ENCODE measurements at places on chromosomes 1 and 21.

- DNase-seq, result no peak
Measured at GRCh38 chr1:39335216-39335615, 130.7 kb downstream of the MACF1 start.

- no peak for DNase-seq
Measured at GRCh38 chr1:228794173-228794572, 58.9 kb downstream of the RHOU start.

GRCh38 chr1:201181726-201182125 lies 8.9 kb upstream of the IGFN1 start:
- DNase-seq, result no peak

GRCh38 chr1:202165267-202165941 lies 5.0 kb upstream of the PTPN7 start:
- DNase-seq, result peak; percentile 18

GRCh38 chr1:54754486-54755285 lies 9.6 kb downstream of the PARS2 start:
- DNase-seq, result no peak

DNA sequence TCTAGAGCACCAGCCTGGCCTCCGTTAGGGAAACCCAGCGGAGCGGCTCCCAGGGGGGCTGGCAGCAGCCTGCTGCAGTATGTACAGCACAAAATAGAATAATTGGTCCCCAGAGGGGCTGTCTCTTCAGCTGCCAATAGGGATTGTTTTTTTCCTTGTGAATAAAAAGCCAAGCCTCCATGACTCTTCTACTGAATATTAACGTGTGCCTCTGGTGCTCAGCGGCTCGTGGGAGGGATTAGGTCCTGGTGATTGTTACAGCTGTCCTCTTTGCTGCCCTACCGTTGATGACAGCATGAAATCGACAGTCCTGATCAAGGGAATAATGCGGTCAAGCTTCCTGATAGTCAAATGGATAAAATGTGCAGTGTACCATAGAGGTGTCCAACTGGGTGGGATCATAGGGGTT lies 190.7 kb upstream of the RUNX1 start:
- DNase-seq, result no peak

GRCh38 chr21:44317241-44317782 lies 17.5 kb downstream of the PFKL start:
- DNase-seq, result no peak

GRCh38 chr1:41006942-41007865 lies 14.3 kb downstream of the SLFNL1 start:
- DNase-seq, result no peak

DNA sequence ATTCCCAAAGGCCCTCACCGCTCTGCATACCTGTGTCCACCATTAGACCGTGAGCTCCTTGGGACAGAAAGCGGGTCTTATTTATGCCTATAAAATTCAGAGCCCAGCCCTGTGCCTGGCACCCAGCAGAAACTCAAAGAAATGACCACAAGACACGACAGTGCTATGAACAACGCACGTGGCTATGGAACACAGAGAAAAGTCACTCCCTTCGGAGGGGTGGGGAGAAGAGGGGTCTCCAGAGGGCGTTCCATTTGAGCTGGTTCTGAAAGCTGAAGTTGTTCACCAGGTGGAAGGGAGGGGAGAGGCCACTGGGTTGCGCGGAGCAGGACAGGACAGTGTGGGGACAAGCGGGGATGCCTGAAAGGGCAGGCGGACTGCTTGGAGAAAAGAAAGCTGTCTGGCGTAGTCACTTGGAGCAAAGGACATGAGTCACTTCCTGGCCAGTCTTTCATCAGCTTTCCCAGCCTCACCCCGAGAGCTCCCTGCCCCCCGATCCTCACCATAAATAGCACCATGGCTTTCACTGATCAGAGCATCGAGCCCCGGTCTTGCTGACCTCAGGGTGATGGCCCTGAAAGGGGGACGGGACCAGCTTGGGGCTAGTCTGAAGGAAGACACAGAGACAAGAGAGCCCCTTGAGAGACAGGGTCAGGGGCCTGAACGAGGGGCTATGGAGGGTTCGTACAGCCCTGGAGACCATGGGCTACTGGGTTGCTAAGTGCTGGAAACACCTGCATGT lies 28.5 kb downstream of the ECE1 start:
- DNase-seq, result no peak

DNA sequence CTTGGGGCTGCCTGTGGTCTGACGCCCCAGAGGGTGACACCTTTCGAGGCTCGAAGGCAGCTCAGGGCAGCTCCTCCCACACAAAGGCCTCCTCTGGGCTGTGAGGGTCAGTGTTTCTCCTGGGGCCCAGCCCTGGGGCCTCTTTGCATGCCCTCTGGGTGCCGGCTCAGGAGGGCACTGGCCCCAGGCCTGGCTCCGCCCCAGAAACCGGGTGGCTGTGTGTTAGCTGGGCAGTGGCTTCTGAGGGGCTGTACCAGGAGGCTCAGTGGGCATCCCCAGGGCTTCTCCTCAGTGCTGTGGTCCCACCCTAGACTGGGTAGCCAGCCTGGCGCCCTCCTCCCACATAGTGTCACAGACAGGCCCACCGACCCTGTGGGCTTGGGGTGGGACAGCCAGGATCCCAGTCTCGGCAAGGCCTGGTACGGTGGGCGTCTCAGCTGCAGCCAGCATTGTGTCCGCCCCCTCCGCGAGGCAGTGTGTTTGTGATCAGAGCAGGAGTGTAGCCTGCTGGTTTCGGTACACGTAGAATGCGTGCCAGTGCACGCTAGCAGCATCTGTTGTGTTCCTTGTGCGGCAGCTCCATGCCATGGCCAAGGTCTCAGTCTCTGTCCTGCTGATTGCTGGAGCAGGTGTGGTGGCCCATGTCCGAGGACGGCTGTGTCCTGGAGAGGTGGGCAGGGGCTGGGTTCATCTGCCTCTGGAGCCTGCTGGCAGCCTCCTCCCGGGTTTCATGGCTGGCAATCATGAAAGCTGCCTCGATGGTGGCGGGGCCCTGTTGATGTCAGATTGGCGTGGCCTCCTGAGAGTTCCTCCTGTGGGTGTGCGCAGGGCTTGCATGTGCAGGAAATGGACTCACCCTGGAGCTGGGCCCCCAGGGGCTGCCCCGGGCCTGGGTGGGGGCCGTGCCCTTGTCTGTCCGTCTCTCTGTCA lies 28.0 kb downstream of the RRP1 start:
- no peak for DNase-seq

- DNase-seq, result no peak
Measured at GRCh38 chr1:32991386-32991785, 26.8 kb upstream of the RNF19B start.

- DNase-seq, result no peak
Measured at GRCh38 chr1:154871374-154871773, 1.3 kb upstream of the KCNN3 start.

- DNase-seq, result no peak
Measured at GRCh38 chr21:45317398-45318145, 29.9 kb upstream of the POFUT2 start.

GRCh38 chr1:113765306-113766230 lies 6.3 kb upstream of the PHTF1 start:
- no peak for DNase-seq

- no peak for DNase-seq
Measured at GRCh38 chr21:38843806-38844503, 38.2 kb downstream of the ETS2 start.

DNA sequence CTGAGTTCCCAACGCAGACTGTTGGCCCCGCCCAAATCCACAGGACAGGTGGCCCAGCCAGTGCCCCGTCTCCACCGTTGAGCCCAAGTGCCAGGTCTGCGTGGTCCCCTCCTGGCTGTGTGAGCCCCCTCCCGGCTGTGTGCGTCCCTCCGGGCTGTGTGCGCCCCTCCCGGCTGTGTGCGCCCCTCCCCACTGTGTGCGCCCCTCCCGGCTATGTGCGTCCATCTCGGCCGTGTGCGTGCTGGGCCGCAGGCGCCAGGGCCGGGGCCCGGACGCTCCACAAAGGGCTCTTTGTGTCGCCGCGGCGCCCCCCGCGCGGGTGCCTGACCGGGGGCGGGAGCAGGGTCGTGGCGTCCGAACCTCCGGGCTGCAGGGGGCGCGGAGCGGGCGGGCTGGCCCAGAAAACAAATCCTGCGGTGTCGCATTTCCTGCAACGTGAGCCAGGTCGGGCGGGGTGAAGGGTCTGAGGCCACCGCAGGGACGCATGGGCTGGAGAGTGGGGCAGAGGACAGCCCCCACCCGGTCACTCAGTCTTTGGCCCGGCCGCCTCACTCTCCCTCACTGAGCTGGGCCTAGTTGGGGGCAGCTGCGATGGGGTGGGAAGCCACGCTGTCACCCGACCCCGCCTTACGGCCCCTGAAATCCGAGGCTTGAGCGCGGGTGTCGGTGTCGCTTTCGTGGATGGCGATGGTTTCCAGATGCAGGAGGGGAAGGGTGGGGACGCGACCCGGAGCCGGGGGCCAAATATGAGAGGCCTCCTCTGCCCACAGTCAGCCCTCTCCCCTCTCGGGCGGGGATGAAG lies 18.8 kb downstream of the TNFRSF25 start:
- DNase-seq, result no peak

- DNase-seq, result no peak
Measured at GRCh38 chr1:3283849-3284248, 170.6 kb upstream of the ARHGEF16 start.

DNA sequence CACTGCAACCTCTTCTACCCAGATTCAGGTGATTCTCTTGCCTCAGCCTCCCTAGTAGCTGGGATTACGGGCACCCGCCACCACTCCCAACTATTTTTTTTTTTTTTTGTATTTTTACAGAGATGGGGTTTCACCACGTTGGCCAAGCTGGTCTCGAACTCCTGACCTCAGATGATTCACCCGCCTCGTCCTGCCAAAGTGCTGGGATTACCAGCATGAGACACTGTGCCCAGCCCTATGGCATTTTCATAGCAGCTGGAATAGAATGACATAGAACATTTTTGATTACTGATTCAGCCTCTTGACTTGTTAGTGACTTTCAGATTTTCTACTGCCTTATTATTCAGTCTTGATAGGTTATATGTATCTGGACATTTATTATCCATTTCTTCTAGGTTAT lies 1046.2 kb downstream of the AMY1C start:
- DNase-seq, result no peak

DNA sequence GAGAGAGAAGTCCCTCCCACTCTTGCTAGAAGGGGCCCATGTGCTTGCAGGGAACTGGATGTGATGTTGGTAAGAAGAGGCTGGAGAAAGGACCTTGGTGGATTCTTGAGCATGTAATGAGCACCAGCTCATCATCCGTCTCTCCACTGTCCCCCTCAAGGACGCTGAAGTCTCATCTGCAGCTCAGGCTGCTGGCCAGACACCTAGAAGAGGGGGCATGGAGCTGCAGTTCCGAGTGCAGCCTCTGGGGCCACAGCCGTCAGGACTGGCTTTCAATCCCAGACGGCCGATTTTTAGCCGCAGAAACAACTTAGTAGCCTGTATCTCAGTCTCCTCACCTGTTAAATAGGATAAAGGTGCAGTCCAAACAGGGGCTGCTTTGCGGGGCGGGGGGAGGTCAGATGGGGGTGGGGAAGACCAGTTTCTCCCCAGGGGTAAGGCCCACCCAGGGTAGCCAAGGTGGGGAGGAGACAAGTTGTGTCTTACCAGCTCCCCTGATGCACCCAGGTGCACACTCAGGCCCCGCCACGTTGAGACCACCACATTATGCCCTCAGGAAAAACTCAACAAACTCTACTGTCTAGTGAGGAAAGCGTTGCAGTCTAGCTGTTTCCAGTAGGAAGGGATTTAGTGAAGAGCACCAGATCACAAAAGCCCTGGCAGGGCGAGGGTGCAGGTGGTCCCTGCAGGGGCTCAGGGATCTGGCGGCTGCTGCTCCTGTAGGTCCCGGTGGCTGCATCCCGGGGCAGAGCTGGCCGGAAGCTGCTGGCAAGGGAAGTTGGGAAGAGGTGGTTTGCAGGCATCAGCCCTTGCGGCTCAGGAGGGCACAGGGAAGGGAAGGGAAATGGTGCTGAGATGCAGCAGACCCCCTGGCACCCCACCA lies 29.5 kb downstream of the LDLRAP1 start:
- DNase-seq, result no peak

DNA sequence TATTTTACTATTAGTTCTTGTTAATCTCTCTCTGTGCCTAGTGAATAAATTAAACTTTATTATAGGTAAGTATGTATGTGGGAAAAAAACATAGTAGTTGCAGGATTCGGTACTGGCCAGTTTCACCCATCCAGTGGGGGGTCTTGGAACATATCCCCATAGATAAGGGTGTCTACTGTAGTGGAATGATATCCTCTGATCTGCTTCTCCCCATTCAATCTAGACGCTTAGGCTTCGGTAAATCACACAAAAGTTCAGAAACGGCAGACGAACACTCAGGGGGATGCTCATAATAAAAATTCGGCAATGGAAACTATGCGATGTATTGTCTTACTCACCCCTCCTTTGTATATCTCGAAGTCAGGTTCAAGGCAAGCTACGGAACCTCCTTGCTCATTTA lies 232.9 kb upstream of the COA6 start:
- DNase-seq, result no peak

DNA sequence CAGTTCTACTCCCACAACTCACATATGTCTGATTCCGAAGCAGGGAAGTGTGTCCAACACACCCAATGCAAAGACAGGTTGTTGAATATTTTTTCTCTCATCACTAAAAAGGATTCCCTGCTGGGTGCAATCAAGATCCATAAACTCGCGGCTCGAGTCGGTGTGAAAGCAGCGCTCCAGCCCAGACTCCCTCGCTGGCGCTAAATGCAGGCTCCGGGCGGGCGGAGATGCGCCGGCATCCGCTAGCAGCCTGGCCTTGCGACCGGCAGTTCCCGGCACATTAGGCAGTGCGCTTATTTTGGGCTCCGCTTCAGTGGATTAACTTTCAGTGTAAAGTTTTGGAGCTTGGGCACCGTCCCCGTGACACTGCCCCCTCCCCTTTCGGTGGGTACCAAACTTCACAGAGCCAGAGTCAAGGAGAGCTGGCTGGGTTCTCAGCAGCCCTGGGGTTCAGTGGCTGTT lies 87.7 kb upstream of the POU3F1 start:
- DNase-seq, result no peak

- no peak for DNase-seq
Measured at GRCh38 chr1:164702664-164703063, 143.7 kb downstream of the PBX1 start.

- DNase-seq, result no peak
Measured at GRCh38 chr1:75797606-75798216, 1.0 kb downstream of the MSH4 start.

DNA sequence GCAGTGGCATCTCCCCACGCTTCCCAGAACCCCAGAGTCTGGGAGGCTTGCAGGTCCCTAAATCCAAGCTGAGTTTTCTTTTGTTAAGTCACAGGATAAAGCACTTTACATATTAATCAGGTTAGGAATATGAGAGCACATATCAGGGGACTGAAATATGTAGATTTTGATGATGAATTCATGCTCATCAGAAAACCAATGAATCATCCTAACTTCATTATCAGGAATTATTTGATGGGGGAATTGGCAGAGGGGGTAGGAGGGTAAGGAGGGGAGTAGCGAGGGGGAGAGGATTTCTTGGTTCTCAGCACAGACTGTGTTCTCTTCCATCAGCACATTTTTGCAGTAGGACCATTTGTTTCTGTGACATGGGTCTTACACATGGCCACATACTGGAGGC lies 32.1 kb downstream of the HMGB4 start:
- no peak for DNase-seq

- no peak for DNase-seq
Measured at GRCh38 chr1:84382127-84382526, 16.2 kb upstream of the DNASE2B start.

GRCh38 chr1:39484564-39484963 lies 6.9 kb upstream of the BMP8A start:
- no peak for DNase-seq

GRCh38 chr1:150881331-150882070 lies 5.1 kb upstream of the ARNT start:
- DNase-seq, result no peak
